ENCODE measurements at places on chromosomes 16 and 17. TPM values are rescaled to one million over a fixed set of nuclear protein-coding genes. Genes with fewer than 3 reads are reported as not detected.
A peak's percentile ranks its signal among the peaks of the same experiment; 100 is the strongest.

- no peak for DNase-seq
Observed at GRCh38 chr17:5592382-5592781, 8.1 kb upstream of the NLRP1 start.

- DNase-seq = no peak
Observed at GRCh38 chr17:5719976-5720375, 135.7 kb upstream of the NLRP1 start.

DNA sequence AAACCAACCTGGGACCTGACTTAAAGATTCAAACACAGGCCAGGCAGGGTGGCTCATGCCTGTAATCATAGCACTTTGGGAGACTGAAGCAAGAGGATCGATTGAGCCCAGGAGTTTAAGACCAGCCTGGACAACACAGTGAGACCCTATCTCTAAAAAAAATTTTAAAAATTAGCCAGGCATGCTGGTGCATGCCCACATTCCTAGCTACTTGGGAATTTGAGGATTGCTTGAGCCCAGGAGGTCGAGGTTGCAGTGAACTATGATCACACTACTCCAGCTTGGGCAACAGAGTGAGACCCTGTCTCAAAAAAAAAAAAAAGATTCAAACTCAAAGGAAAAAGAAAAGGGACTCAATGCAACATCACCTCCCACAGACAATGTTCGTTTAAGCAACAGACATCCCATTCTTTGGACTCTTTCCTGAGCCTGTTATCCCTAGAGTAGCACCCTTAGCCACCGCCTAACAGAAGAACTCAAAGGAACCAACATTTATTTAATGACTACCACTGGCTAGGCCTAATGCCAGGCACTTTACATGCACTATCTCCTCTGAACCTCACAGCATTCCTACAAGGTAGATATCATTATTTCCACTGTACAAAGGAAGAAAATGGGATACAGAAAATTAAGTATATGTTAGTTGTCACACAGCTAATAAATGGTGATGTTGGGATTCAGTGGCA, 12.7 kb downstream of the MYO18A start:
- no peak for DNase-seq

GRCh38 chr17:67160791-67161190, 84.2 kb downstream of the HELZ start:
- no peak for DNase-seq

GRCh38 chr17:75878174-75878998, at the start of gene TRIM47:
Gene TRIM47, minus strand, starts transcription at chr17:75878581. Its CDS starts 33 bp downstream, at chr17:75878548.
- DNase-seq = peak; percentile 46

DNA sequence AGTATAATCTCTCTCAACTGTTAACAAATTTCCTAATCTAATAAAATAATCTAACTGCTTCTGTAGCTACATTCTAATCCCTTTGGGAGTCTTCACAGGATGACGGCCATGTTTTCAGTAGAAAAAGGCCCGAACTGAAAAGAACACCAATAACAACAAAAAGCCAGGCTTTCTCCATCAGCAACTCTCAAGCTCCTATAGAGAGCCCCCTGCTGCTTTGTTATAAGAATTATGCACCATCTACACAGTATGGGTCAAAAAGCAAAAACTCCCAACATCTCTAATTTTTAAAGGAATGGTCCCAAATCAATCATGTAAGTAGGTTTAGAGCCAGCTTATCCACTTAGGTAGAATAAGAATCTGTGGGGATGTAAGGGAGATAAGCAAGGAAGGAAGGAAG, 163.6 kb upstream of the C17orf78 start:
- DNase-seq = no peak

- no peak for DNase-seq
Observed at GRCh38 chr17:82937411-82938371, 97.9 kb upstream of the ZNF750 start.

The VASN gene
- total RNA-seq = 13.1 TPM

Measured in prostate gland (tissue), 2 donors.